ENCODE measurements at places on chromosomes 6 and 20.

DNA sequence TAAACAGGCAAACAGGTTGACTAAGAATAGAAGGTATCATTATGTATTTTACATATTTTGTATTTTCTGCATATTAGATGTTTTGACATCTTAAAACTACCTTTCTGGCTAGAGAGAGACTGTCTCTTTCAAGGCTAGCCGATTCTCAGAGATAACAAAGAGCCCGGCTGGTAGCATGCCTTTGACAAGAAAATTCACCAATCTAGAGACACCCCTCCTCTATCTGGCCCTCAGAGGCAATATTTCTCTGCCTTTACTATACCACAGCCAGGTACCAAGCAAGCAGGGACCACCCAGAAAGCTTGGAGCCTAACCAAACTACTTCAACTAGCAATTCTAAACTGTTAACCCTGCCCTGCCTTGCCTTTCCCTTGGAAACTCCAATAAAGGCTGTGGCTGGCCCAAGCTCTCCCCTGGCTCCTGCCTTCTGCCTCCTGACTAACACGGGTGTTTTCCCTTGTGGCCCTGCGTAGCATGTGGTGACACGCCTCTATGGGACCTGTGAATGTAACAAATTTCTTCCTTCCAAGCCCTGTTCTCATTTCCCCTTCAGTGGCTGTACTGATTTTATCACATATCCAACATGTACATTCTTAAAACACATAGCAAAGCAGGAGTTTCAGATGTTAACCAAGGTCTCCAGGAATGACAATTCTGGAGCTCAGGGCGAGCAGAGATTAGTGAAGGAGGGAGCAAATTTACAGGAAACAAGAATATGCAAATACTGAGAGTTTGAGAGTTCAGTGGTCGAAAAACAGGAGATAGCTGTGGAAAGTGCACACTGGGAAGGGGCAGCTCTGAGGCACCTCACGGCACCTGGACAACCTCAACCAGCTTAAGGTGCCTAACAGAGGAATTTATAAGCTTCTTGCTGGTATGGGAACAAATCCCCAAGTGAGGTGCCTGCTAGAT, 120.8 kb downstream of the BACH2 start:
- DNase-seq, result no peak

DNA sequence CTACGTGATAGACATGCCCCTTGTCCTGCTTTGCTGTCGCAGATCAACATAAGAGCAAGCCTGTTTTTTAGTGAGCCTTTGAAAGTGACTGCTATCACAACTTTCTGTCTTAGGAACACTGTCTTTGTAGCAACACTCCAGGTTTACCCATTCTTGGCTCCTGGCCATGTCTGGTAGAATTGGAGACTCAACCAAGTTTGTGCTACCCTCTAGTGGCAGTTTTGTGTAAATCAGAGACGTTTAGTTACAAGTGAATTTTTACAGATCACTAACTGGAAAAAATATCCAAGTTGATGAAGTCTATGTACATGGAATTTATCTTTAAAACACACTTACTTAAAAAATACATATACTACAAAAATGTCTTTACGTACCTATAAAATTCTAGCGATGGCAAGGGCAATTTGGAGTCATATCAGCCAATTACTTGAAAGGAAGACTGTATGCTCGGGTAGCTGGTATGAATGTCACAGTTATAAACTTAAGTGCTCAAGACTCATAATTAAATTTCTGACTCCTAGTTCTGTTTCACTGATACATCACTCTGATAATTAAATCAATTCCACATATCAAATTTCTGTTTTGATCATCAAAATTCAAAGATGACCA, 101.4 kb downstream of the ADGB start:
- DNase-seq, result peak; percentile 75

- no peak for DNase-seq
Observed at GRCh38 chr20:32139947-32140346, 30.4 kb downstream of the TM9SF4 start.

DNA sequence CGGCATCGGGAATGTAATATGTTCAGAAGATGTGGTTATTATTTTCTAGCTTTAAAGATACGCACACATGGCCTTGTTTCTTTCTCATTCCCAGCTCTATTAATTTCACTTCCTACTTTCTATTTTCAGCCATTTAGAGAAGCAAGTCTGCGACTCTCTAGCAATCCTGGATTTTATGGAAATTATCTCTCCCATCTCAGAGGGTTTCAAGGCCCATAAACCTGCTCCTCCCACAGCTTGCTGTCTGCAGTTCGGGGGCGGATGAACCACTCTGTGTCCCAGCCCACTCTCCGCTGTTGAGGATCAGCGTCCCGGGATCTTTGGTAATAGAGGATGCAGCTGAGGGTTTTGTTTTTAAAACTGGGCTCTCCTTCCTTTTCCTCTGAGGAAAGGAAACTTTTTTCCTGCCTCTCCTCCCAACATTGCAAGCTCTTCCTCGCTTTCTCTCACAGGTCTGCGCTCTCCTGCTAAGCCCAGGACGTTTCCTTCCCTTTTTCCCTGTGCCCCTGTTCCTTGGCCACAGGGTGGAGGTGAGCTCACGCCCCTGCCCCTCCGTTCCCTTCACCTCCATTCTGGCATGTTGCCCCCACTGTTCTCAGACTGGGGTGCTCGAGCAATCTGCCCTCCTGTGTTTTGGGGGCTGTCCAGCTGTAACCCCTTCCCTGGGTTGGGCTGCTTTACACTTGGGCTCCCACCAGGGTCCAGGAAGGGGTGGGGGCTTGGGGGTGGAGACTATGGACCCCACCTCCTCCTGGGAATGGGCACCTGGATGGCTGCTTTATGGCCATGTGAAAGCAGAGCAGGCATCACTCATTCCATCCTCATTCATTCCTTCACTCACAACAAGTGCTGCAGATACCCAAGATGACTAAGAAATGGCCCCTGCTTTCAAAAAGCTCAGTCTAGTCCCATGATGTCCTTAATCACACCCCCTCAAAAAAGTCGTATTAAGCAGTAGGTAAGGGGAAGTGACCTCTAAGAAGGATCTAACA, 54.9 kb downstream of the ZBTB9 start:
- no peak for DNase-seq

GRCh38 chr20:25470045-25470444, 62.6 kb downstream of the GINS1 start:
- peak; percentile 13 for DNase-seq

DNA sequence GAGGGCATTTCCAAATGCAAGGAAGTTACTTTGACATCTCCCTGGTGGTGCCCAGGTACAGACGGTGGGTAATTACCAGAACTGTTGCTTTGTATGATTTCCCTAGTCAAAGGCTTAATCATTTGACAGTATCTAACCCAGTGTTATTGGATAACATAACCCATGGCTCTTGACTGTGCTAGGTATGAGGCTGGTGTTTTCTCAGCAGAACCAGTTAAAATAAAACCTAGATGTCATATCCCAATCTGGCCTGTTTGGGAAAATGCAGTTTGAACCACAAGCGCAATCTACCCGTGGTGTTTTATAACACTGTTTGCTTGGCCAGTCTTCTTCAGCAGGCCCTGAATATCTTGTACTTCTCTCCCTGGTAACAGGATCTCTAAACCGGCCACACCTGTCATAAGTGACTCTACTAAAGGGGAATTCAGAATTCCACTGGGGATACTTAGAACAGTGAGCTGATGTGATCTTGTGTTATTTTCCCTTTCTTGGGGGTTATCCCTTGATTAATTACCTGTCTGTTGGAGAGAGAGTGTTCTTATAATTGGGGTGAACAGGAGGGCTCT, 32.8 kb downstream of the PPP1R14C start:
- DNase-seq, result no peak

DNA sequence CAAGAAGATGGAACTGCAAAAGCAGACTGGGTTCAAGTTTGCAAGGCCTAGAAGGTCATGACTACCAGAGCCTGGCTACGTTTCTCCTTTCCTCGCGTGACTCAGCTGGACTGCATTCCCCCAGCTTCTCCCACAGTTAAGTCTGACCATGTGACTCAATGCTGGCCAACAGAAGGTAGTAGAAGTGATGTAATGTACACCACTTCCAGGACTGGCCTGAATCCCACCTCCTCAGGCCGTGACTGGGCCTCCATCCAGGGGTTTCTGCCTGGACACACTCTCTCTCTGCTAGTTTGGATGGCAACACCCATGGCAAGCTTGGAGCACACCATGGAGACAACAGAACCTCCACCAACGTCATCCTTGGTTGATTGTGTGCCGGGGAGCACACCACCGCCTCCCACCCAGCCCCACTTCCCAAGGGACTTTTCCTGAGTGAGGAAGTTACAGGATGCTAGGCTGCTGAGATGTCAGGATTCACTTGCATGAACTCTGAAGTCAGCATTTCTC, 112.0 kb upstream of the CDYL start:
- DNase-seq, result peak; percentile 82

- DNase-seq, result peak; percentile 55
Observed at GRCh38 chr6:14075095-14075503, 42.5 kb upstream of the CD83 start.

- DNase-seq, result no peak
Observed at GRCh38 chr6:28205879-28206278, 19.2 kb upstream of the ZSCAN9 start.

DNA sequence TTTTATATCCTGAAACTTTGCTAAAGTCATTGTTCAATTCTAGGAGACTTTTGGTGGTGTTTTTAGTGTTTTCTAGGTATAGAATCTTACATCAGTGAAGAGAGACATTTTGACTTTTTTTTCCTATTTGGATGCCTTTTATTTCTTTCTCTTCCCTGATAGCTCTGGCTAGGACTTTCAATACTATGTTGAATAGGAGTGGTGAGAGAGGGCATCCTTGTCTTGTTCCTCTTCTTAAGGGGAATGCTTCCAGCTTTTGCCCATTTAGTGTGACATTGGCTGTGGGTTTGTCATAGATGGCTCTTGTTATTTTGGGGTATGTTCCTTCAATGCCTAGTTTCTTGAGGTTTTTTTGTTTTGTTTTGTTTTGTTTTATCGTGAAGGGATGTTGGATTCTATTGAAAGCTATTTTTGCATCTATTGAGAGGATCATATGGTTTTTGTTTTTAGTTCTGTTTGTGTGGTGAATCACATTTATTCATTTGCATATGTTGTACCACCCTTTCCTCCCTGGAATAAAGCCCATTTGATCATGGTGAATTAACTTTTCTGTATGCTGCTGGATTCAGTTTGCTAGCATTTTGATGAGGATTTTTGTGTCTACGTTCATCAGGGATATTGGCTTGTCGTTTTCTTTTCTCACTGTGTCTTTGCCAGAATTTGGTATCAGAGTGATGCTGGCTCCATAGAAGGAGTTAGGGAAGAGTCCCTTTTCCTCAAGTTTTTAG, 540.1 kb upstream of the FLRT3 start:
- DNase-seq, result no peak

DNA sequence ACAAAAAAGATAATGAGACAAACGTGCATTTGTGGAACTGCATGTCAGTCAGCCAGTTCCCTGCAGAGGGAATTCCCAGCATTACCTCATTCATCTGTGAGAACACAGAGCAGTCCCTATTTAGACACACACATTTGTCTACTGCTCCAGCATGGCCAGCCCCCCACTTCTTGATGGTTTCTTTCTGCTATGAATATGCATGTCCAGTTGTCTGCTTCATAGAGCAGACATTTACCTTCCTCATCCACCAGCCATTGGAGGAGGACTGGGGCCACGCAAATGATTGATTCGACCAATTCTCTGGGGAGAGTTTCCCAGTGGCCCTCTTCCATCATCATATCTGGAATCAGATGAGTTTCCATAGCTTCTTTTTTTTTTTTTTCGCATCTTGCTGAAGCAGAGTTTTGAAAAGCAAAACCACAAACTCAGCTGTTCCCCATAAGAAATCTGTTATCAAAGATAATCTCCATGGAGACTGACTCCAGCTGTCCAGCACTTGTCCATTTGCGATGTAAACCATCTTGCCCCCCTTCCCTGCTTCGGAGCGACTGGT, 11.8 kb downstream of the ENPP1 start:
- DNase-seq, result peak; percentile 37

- DNase-seq, result peak; percentile 32
Observed at GRCh38 chr6:14434916-14435690, 317.5 kb downstream of the CD83 start.

- DNase-seq, result no peak
Observed at GRCh38 chr20:45497971-45498494, 17.4 kb downstream of the SPINT3 start.

DNA sequence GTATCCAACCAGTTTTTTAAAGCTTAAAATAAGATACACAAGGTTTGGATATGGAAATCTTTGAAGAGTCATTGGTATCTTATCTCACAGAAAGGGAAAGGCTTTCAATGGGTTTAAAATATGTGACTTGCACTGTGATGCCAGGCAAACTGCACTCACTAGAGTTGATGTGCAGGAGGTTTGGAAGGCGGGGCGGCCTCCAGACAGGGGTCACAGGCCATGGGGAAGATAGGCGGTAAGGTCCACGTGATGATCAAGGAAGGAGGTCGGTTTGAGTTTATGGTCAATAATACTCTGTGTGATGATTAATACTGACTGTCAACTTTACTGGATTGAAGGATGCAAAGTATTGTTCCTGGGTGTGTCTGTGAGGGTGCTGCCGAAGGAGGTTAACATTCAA, 9.5 kb upstream of the RAMACL start:
- no peak for DNase-seq

DNA sequence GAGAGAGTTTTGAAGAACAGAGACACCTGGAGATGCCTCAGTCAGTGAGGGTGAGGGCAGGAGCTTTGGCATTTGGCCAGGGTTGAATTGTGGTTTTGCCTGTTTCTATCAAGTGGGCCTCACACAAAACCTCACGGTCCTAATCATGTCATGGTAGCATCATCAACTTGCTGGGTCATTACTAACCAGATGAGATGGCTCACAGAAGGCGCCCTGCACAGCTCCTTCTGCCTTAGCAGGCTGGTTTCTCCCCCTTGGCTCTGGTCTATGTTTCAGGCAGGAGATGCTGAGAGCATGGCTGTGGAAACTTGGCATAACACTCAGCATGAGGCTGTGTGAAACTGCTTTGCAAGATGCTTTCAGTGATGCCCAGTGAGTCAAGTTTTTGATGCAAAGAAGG, 99.3 kb downstream of the LRRC1 start:
- peak; percentile 38 for DNase-seq

GRCh38 chr6:31805939-31806469, 762 bp downstream of the LSM2 start:
- DNase-seq, result no peak
